ENCODE measurements at places on chromosomes 1 and 21.

DNA sequence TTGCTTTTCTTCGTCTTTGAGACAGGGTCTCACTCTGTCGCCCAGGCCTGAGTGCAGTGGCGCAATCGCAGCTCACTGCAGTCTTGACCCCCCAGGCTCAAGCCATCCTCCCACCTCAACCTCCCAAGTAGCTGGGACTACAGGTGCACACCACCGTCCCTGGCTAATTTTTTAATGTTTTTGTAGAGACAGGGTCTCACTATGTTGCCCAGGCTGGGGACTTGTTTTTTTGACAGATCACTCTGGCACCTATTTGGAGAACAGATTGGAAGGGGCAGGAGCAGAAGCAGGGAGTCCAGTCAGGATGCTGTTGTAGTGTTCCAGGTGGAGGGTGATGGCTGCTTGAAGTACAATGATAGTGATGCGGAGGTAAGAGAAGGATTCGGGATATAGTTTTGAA is 12.7 kb upstream of the KDM4A start:
- DNase-seq: no peak

- DNase-seq: no peak
Observed at GRCh38 chr1:83909687-83910086, 89.2 kb downstream of the TTLL7 start.

GRCh38 chr1:233081735-233082134 is 131.3 kb downstream of the NTPCR start:
- no peak for DNase-seq

GRCh38 chr1:67759692-67760029 is 73.6 kb downstream of the GNG12 start:
- no peak for DNase-seq

GRCh38 chr21:32597205-32597604 is 11.9 kb upstream of the TCP10L start:
- no peak for DNase-seq

DNA sequence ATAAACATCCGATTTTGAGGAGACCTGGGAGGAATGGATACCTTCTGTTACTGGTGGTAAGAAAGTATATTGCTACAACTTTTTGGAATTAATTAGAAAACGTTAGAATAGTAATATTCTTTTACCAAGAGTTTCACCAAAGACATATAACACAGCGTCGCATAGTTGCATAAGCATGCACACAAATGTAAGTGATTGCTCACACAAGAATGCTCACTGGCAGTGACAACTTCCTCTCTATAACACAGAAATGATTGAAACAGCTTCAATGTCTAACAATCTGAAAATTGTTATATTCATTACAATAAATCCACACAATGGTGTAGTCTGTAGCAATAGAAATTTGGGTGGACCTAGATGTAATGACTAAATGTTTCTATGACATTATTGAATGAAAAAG is 998.6 kb downstream of the TTLL7 start:
- no peak for DNase-seq

DNA sequence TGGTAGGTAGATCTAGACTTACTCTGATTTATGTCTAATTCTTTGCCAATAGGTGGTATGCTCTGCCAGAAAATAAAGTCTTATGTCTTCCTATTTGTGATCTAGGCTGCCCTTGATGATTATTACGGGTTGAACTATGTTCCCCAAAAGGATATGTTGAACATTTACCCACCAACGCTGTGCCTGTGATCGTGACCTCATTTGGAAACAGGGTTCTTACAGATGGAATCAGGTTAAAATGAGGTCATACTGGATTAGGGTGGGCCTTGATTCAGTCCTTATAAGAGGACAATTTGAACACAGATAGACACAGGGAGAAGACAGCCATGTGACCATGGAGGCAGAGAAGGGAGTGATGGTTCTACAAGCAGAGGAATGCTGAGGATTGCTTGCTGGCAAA is 95.1 kb upstream of the BCAR3 start:
- no peak for DNase-seq

DNA sequence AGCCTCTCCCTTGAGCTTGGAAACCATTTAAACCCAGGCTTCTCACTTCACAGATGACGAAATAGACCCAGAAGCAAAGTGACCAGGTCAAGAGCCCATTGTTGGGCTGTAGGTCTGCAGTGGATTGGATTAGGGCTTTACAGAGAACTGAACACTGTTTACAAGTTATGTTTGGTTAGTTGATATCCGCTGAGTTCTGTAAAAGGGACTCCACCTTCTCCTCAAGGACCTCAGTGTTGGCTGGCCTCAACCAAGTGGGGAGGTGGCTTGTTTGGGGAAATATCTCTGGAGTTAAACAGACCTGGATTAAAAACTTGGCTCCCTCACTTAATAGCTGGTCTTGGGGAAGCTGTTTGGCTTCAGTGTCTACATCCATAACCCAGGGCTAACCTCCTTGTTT is 88.1 kb downstream of the UCK2 start:
- no peak for DNase-seq

DNA sequence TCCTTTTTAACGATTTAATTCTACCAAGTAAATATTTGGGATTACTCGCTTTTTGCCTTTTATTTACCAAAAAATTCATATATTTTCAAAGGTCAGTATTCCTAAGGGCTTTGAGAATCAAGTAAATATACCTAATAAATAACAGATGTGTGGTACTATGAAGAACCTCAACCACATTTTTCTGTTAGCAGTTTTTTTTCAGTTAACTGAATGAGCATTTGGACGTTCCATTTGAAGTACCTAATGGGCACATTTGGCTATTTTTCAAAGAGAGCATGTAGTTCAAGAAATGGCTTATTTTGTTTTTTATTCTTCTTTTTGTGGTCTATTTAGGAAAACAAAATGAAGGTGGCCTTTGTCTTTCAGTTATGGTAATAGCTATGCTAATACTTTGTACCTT is 253.0 kb downstream of the GPR52 start:
- DNase-seq: no peak

DNA sequence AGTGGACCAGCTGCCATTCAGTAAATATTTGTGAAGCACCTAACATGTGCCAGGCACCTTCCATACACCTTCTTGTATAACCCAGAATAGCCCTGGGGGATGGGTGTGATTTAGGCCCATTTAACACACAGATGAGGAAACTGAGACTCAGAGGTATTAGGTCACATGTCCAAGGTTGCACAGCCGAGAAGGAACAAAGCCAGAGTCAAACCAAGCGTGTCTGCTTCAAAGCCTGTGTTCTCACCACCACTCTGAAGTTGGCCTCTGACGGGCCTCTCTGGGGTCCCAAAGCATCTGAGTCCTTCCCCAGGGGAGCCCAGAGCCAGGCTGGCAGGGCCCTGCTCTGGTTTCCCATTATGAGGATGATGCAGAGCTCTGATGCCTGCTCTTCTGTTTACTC is 65.1 kb downstream of the LACTBL1 start:
- no peak for DNase-seq

GRCh38 chr1:243568793-243569192 is 281.2 kb downstream of the AKT3 start:
- DNase-seq: no peak

- DNase-seq: no peak
Observed at GRCh38 chr21:38747810-38748209, 57.9 kb upstream of the ETS2 start.

GRCh38 chr21:44528634-44528995 is 11.4 kb downstream of the KRTAP10-1 start:
- no peak for DNase-seq

- DNase-seq: no peak
Observed at GRCh38 chr1:7842517-7842916, 10.3 kb downstream of the UTS2 start.

DNA sequence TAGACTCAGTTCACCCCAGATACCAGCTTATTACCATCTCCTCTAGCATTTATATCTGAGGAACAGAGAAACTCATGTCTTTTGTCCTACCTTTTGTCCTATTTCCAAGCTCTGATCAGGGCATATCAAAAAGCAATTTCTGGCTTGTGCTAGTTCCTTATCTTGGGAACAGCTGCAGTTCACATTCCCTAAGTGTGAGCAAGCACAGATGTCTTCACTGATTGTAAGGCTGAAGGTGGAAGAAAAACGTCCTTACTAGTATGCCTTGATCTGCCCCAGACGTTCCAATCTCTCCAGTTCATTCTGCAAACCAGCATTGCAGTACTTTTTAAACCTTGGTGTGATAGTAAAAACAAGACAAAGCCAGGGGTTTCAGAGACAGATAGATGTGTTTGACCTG is 139.8 kb downstream of the NCAM2 start:
- DNase-seq: no peak

DNA sequence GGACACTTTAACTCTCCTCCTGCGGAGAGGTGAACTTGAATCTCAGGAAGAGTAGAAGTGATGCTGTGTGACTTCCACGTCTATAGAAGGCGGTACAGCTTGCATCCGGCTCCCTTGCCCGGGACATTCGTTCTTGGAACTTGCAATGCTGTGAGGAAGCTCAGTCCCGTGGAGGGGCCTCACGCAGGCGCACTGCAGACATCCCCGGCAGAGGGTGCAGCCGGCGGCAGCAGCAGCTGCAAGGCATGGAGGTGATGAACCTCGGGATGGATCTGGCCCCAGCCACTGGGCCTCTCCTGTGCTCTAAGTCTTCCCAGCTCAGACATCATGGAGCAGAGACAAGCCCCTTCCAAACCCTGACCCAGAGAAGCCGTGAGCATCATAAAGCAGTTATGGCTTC is 61.8 kb upstream of the SOD1 start:
- no peak for DNase-seq

DNA sequence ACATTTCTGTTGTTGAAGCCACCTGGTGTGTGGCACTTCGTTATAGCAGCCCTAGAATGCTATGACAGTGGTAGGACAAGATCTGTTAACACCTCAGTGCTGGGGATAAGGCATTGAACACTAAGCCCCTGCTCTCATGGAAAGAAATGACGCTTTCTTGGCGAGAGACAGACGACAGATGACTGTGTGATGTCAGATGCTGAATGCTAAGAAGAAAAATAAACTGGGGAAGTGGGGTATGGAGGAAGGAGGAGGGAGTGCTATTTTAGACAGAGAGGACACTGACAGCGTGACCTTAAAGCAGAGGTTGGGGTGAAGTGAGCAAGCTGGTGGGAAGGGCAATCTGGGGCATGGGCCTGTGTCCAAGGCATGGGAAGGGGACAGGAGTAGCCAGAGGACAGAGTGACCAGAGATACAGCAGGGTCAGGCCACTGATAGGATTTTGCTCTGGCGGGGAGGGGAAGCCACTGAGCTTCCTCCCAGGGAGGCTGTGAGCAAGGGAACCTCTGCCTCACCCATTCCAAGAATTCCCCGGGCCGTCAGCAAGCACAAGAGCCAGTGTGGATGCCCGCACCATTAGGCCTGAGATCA is 15.2 kb downstream of the DOP1B start:
- DNase-seq: no peak

DNA sequence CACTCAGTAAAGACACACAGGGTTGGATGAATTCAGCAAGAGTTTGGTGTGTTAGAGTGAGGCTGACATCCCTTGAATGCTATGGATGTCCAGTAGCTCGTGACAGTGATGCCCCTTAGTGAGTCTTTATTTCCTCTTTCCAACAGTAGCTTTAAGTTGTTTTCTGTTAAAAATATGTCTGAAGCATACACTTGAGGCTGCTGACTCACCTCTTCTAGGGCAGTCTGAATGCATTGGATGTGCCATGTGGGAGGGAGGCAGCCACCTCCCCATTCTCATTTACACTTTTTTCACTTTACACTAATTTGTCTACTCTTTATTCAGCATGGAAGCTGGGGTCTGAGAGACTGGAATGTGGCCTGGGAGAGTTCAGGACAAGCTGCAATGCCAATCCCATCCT is 17.6 kb downstream of the NOS1AP start:
- no peak for DNase-seq

DNA sequence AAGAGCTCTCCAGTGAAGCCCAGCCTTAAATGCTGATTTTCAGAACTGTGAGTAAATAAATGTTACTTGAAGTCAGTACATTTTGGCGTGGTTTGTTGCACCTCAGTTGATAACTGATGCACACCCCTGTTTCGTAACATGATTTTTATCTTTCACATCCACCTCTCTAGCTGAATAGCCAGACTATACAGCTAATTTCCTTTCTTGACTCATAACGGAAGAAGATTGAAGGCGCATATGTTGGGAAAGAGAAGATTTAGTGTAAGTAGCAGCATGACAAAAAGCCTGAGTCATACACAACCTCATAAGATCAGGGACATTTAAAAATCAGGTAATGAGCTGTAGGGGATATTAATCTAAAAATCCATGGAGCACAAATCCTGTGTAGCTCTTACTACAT is 716.2 kb upstream of the ZP4 start:
- no peak for DNase-seq

- DNase-seq: no peak
Observed at GRCh38 chr1:68570871-68571270, 74.0 kb upstream of the DEPDC1 start.

GRCh38 chr1:155210314-155211104 is 2.0 kb downstream of the MTX1 start:
- no peak for DNase-seq

- no peak for DNase-seq
Observed at GRCh38 chr1:36487906-36488305, 5.2 kb upstream of the CSF3R start.

DNA sequence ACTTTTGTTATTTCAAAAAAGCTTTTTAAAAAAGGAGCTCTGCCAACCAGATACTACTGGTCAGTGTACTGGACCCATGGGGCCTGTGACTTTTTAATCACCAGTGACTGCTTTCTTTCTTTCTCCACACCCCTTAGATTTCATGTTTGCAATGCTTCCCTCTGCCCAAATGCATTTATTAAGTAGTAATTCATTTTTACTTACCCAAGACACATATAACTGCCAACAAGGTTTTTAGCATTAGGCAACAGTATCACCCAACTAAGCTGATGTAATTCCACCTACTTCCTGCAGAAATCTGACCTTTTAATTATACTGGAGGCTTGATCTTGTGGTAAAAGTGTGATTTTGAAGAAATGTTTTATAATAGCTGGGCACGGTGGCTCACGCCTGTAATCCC is 12.5 kb downstream of the MECR start:
- no peak for DNase-seq

DNA sequence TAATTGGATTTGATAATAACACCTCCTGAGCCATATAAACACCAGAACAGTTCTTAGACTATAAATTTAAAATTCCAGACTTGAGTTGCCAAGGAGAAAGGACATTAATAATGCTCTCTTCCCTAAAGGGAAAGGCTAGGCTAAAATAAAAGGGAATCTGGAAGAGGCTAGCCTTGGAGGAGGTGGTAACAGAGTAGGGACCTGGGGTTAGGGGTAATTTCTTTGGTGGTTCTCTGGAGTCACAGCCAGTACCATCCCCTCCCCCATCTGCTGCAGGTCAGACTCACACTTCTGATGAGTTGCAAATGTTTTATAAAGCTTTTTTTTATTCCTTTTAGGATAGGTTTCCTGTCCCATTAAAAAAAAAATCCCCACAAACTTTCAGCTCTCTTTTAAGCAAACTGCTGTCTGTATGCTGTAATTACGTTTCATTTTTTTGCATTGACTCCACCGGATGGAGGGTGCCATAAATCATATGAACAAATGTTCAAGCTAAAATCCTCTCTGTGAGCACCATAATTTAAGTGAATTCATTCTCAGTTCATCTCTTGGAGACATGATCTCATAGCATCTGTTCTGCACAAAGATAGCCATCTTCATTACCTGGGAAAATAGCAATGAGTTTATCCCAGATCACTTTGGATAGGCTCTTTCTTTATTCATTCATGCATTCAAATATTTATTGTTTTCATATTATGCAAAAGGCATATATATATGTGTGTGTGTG is 379.6 kb downstream of the TTLL7 start:
- DNase-seq: no peak

Data from substantia nigra (tissue), 51 donors.